Suppressor macrophage treated with lipopolysaccharide for 4 hours (primary cell): ENCODE measurements at places on chromosomes 4 and X.

GRCh38 chrX:54695816-54696487, 102.1 kb downstream of the ITIH6 start:
- DNase-seq, result no peak

GRCh38 chrX:13506574-13506973, 62.8 kb upstream of the EGFL6 start:
- peak; percentile 61 for DNase-seq

GRCh38 chr4:152052451-152053057, 291.7 kb upstream of the GATB start:
- DNase-seq, result no peak

GRCh38 chr4:22597471-22597870, 81.6 kb upstream of the ADGRA3 start:
- no peak for DNase-seq

GRCh38 chr4:91325495-91325894, 978.3 kb upstream of the GRID2 start:
- DNase-seq, result no peak

DNA sequence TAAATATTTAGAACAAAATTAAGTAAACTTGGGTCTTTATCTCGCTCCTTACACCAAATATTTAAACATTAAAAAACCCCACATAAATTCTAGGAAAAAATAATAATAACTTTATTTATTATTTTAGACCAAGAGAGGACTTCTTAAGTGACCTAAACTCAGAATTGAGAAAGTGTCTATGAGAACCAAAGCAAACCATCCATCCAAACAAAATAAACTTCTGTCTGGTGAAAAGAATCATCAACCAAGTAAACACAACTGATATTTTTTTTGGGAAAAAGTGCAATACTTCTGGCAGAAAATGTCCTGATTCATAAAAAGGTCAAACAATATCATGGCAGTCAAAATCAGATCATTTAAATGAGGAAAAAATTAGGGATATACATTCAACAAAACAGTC, 533.0 kb downstream of the SPRY1 start:
- no peak for DNase-seq

- DNase-seq, result peak; percentile 48
These were observed 126.6 kb downstream of the PPP4R3C start for GRCh38 chrX:27336466-27337091.

- DNase-seq, result no peak
These were observed 40.6 kb downstream of the FAM149A start for GRCh38 chr4:186144946-186145569.

DNA sequence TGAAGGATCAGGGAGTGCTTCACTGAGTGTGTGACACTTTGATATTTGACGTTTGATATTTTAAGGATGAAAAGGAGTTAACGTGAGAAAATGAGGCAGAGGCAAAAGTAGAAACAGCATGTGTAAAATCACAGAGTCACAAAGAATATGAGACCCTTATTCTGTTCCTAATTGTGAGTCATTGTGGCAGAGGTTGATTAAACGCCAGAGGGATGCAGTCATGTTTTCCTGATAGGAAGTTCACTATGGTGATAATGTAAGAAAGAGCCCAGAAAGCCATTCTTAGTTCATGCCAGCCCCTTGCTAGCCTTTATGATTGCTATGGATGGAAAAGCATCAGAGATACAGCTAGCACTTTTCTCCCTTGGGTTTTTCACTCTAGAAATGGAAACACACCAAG, 33.5 kb upstream of the IGSF1 start:
- DNase-seq, result no peak

DNA sequence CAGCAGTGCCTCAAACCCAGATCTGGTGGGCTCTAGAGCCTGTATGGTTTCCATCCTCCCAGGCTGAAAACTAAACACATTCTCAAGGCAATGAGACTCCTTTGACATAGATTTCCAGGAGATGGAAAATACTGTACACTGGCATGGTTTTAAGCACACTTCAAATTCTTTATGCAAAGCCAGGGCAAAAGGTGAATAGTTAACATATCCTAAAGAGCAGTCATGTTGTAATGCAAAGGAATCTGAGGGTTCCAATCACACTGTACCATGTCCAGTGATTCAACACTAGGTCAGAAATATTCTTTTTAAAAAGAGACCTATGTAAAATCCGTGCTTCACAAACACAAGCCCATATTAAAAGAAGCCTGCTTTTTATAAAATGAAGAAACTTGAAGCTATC, 195.3 kb downstream of the QDPR start:
- no peak for DNase-seq

DNA sequence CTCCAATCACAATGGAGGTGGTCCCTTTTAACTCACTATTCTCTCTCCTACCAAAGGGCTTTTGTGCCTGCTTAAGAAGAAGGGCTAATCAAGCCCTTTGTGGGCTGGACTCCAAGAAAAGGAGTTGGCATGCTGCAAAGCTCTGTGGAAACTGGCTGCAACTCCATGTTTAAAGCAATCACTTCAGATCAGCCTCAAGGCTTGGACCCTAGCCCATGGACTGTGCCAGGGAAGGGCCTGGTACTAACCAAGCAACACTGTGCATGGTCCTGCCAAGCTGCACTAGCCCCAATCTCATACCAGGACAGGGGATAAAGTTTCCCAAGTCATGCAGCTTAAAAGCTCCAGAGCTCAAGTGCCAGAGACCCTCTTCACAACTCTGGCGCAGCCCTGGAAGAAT, 86.7 kb downstream of the ATP8A1 start:
- no peak for DNase-seq

DNA sequence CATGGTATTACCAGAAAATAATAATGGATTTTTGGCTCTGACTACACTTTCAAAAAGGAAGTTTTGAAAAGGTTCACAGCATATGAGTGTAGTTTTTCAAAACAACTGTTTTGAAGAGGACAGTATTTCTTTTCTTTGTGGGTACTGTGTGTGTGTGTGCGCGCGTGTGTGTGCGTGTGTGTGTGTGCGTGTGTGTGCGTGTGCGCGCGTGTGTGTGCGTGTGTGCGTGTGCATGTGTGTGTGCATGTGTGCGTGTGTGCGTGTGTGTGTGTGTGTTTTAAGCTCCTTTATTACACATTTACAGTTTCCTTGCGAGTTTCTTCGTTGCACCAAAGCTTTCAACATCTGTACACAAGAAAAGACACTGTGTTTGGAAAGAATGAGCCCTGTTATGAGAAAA, 755.4 kb downstream of the SH3BGRL start:
- DNase-seq, result no peak

DNA sequence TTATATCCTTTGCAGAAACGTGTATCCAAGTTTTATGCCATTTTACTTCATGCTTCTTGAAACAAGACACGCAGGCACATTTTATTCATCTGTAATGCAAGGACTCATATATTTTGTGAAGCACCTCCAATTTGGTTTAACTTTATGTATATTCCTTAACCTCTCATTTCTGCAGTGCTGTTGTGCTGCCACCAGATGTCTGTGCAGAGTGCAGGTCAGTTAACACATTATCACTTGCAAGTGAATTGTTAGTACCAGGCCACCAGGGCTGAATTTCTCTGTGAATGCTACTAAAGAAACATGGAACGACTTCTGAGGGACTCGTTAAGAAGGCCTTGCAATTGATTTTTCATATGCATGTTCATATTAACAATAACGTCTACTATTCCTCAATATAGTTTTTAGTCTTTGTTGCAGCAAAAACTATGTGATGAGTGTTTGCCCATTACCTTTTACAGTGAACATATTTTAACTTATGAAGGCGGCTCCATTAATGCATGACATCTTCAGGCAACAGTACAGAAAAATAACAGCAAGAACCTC, 770.3 kb downstream of the NLGN4X start:
- DNase-seq, result no peak

- no peak for DNase-seq
These were observed 353.4 kb downstream of the STIM2 start for GRCh38 chr4:27214010-27214409.

GRCh38 chrX:153926858-153927671, 1.0 kb upstream of the ARHGAP4 start:
- peak; percentile 72 for DNase-seq

DNA sequence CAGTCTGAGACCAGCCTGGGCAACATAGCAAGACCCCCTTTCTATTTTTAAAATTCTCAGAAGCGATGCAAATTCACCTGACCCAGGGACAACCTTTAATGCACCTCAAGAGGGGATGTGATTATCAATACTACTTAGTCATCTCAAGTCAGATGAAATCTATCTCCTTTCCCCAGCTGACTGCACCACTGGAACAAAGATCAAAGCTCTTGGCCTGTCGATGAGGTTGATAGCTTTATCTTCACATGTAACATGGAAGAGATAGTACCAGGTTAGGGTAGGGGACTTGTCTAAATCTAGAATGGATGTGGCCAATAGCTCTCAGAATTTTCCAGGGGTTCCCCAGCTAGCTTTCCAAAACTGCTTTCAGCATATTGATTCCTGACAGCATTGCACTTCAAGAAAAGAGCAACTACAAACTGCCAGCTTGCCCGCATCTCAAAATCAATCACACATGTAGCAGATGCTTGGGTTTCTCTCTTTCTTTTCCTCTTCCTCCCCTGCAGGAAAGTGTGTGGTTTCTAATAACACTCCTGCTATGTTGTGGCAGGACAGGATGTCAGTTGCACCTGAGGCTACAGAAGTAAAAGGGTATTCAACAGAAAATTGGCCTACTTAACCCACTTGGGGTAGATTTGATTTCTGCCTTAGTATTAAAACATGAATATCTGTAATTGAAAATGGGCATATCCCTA, 12.2 kb upstream of the TMEM164 start:
- no peak for DNase-seq

- DNase-seq, result peak; percentile 34
These were observed 18.1 kb downstream of the SOWAHB start for GRCh38 chr4:76879731-76880364.

DNA sequence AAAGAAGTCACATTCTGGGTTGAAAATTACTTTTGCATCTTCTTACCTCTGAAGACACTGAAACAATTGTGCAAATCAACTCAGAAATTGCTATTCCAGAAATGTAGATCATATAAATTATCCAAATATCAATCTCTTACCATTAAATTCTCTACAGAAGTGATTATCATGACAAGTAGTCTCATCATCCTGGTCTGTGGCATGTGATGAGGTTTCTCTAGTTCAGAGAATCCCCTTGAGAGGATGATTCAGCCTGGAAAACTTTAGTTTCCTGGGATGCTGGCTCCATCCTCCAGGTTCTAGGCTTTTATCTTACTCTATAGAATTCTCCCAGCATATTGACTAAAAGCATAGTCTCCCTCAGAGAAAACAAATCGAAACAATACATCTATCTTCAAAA, 76.2 kb upstream of the S100G start:
- DNase-seq, result no peak

DNA sequence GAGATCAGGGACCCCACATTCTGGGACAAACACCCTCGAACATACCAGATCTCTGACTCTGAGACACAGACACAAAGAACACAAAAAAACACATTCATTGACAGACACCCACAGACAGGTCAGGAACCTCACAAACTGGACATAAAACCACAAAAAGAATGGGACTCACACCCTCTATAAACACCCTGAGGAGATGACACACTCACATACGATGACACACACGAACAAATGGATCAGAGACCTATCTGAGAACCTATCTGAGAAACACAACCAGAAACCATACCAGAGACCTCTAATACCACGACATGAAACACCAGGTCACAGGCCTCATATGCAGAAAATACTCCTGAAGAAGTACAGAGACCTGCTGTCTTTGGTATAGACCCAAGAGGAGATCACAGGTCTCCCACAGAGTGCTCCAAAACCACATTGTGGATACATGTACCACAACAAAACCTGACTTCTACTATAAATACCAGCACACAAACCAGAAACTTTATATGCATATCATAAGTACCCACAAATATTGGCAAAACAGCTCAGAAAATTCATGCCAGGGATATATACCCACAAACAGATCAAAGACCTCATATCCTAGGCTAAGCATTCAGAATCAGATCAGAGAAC, 19.5 kb downstream of the SUV39H1 start:
- DNase-seq, result no peak

GRCh38 chrX:3029129-3029528, 12.1 kb upstream of the ARSF start:
- DNase-seq, result no peak

- DNase-seq, result peak; percentile 45
These were observed 2.3 kb downstream of the IRF2 start for GRCh38 chr4:184471881-184472613.

GRCh38 chr4:78824001-78824400, 47.9 kb downstream of the BMP2K start:
- DNase-seq, result peak; percentile 68

DNA sequence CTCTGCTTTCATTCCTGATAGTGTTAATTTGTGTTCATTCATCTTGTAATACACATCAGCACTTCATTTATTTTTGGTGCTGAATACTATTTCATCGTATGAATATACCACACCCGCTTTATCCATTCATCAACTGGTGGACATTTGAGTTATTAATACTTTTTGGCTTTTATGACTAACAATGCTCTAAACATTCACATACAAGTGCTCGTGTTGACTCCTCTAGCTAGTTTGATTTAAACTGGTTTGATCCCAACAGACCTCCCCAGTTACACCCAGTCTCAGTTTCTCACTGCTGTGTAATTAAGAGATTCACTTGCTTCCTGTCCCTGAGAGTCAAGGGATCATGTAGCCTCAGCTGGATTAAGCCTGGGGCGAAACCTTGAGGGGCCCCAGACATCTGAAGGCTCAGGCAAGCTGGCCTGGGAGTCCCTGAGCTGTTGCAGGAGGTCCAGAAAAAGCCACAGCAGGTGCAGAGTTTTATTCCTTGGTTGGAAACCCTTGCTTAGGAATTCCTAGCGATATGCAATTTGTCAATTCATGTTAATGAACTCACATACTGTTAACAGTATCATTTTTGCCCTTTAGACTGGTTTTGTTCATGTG, 52.8 kb upstream of the CLDN24 start:
- no peak for DNase-seq

DNA sequence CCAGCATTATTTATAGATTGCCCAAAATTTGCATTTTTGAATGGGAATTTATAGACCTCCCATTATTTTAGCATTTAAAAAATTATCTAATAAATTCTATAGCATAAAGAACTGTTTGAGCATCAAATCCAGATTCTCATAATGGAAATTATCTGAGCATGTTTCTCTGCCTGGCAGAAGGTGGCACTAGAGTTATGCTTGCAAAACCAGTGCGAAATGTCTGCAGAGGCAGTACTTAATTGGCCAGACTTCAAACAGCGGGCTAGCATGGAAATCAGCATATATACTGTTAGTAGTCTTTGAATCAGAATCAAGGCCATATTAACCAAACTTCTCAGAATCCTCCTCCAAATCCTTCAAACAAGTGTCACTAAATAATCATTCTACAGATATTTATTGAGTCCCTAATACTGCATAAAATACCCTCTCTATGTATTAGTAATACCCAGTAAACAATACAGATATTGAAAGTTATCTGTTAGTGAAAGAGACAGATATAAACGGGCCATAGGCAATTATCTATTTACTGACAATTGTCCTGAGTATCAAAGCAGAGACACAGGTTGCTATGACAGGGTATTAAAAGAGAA, 78.7 kb upstream of the DCLK2 start:
- DNase-seq, result peak; percentile 61
